Kidney (tissue), 22 donors: ENCODE measurements at places on chromosomes 3 and 15. TPM values are rescaled to one million over a fixed set of nuclear protein-coding genes. Genes with fewer than 3 reads are reported as not detected.

The MELTF gene
- 8.7 TPM for total RNA-seq

The TMEM207 gene
- not detected for total RNA-seq

The TM4SF4 gene
- 0.94 TPM for total RNA-seq

DNA sequence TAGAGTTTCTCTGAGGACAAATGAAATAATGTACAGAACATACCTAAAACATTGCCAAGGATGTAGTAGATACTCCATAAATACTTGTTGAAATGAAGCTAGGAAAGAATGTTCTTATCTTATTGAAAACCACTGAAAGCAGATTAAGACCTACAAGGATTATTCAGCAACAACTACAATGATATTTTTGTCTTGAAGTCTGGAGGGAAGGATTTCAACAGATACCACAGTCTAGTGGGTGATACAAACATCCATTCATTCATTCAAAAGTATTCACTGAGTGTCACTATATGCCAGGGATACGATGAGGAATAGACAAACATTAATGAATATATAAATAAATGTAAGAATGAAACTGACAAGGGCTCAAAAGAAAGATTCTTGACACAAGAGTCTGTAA is 74.7 kb upstream of the THBS1 start:
- no peaks in the 10 kb centered on the region for H3K36me3 ChIP-seq
- DNase-seq: no peak
- H3K27me3 ChIP-seq: no peaks in the 10 kb centered on the region
- H3K27ac ChIP-seq: no peak overlapping the region
- no peak overlapping the region for H3K4me3 ChIP-seq
